NCI-H2171 (cell line): ENCODE measurements at places on chromosomes 6 and 20.

- DNase-seq = no peak
These were observed 61.1 kb upstream of the GATA5 start for GRCh38 chr20:62536871-62537401.

DNA sequence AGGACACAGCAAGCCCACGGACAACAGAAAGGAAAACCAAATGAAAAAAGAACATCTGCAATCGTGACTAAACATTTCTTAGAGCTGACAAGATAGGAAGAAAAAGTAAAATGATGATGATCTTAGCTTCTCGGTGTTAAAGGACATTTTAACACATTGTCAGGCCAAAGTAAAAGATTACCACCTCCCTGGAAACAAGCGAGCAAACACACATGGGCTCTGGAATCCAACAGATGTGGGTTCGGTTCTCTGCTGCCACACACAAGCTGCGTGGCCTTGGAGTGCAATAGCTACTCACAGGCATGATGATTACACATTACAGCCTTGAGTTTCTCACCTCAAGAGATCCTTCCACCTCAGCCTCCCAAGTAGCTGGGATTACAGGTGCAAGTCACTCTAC, 7.5 kb upstream of the AAR2 start:
- DNase-seq = no peak

- no peak for DNase-seq
These were observed 130.5 kb downstream of the WDR27 start for GRCh38 chr6:169571123-169571962.

DNA sequence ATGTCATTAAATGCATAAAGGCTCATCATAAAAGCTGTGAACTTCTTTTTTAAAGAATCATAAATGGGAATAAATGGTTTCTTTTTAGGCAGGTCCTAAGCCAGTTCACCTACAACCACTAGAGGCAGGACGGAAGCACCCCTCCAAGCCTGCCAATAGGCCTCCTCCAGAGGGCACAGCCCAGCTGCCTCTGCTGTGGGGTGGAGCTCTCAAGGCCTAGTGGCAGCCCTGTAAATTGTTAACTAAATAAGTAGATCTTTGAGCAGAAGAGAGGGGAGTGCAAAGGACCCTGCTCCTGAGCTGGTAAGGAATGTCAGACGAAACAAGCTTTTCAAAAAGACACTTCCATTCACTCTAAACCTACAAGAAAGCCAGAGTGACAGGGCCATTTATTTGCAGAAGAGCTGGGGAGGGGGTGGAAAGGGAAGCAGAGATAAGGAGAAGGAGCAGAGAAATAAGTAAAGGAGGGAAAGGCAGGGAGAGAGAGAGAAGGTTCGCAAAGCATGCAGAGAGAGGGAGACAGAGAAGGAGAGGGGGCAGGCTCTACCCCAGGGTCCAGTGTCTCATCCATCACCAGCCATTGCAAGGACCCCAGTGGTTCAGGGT, 18.0 kb upstream of the MAFB start:
- no peak for DNase-seq

- no peak for DNase-seq
These were observed 20.5 kb downstream of the SPDEF start for GRCh38 chr6:34535646-34536045.

- DNase-seq = no peak
These were observed 27.6 kb downstream of the BCKDHB start for GRCh38 chr6:80134065-80134464.

DNA sequence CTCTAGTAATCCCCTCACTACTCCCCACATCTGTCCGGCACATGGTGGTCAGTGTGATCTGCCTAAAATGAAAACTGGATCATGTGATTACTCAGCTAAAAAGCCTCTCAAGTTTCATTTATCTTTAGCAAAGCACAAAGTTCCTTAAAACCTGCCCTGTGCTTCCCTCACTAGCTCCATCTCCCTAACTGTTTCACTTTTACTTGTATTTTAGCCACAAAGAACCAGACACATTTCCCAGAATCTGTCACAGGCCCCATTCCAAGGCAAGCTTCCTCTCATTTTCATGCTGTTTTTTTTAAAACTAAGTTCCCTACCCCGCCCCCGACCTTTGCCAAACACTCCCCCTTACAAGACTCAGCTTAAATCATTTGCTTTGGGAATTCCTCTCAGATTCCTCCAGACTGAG, 8.9 kb upstream of the IGF2R start:
- DNase-seq = no peak

GRCh38 chr6:105869835-105870440, 216.2 kb upstream of the PRDM1 start:
- DNase-seq = no peak

- no peak for DNase-seq
These were observed 67.2 kb upstream of the RNF24 start for GRCh38 chr20:4082406-4083097.

GRCh38 chr6:158223926-158224325, 55.8 kb downstream of the GTF2H5 start:
- no peak for DNase-seq

- no peak for DNase-seq
These were observed 83.9 kb upstream of the AFDN start for GRCh38 chr6:167742719-167743303.

DNA sequence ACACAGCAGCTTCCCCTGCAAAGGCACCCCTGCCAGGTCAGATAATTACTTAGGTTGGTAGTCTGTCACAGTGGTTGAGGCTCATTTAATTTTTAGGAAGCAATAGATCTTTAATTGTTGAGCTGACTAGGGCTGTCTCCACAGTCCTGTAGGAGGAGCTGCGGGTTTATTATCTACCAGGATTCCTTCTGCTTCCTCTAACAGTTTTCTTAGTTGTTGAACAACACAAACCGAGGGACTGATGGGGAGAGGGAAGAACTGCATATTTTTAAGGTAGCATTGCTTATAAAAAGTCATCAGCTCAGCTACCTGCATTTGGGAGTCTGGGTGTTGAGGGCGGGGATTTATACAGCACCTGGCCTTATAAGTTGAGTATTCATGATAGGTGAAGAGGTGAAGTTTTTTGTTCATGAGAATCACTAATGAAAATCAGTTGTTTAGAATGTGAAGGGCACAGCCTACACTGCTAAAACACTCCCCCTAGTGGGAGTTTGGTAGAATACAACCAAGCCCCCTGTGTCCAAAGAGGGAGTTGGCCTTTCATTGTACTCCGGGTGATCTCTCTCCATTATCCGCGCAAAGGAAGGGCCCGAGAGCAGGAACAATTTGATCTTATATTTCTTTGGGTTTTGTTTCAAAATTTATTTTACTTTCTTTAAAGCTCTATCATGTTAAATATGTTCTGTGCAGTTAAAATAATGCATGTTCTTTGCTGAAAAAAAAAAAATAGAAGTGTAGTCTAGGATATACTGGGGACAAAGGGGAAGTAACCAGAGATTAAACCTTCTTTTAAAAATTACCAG, 69.6 kb downstream of the SSR1 start:
- DNase-seq = peak; percentile 40

GRCh38 chr20:34636648-34637047, 40.2 kb downstream of the PIGU start:
- DNase-seq = no peak

- DNase-seq = no peak
These were observed 133.2 kb downstream of the SMOC2 start for GRCh38 chr6:168574075-168574698.

DNA sequence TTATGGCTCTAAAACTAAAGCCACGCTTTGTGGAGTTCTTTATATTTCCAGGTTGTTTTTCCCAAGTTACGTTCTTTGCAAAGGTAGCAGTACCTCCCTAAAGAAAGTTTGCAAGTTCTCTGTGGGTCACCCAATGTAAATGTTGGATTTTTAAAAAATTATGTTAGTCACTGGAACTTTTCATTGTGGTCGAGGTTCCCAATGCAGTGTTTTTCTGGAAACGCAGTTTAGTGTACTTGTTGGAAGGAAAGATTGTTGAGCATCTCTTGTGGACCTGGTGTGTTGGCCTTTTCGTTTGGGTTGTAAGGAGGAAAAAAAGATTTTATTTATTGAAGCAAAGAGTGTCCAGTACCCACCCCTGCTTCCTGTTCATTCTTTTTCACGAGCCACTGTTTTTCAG, 1.4 kb downstream of the TOP1 start:
- DNase-seq = no peak

DNA sequence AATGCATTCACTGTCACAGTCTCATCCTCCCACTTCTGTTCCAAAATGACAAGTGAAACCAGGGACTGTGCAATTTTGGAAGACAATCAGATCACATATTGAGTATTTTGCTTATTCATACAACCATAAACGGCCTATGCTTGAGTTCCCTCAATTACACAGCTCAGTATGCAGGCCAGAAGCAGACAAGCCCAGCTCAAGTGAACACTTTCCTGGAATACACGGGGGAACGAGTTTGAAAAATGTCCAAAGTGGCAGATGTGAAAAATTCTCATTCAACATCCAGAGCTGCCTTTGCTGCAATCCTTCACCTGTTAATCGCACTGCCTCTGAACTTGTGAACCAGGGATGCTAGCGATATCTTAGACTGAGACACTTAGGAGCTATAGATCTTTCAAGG, 190.2 kb downstream of the COL9A1 start:
- peak; percentile 51 for DNase-seq

- peak; percentile 79 for DNase-seq
These were observed 82.6 kb upstream of the CCN6 start for GRCh38 chr6:111971181-111971841.

DNA sequence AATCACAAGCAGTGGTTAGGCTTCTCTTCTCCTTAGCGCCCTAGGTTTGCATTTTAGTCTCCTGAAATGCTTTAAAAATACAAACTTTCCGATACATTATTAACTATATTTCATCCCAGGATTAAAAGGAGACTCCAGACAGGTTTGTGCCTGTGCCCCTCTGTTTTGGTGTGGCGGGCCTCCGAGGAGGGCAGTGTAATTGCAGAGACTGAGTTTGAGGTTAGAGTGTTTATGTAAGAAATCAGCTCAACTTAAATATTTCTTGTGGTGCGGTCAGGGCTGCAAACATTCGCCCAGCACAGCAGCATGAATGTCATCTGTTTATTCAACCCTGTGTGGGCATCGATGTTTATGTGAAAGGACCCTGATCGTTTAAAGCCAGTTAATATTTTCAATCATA, 130.4 kb upstream of the AKAP12 start:
- no peak for DNase-seq

GRCh38 chr6:43436577-43437282, 9.4 kb downstream of the ABCC10 start:
- DNase-seq = no peak

DNA sequence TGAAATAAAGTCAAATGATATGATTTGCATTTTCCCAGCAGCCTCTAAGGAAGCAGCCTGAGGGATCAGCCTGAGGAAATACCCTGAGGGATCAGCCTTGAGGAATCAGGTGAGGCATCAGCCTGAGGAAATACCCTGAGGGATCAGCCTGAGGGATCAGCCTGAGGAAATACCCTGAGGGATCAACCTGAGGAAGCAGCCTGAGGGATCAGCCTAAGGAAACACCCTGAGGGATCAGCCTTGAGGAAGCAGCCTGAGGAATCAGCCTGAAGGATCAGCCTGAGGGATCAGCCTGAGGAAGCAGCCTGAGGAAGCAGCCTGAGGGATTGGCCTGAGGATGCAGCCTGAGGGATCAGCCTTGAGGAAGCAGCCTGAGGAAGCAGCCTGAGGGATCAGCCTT, 669.7 kb upstream of the AGPAT4 start:
- no peak for DNase-seq

GRCh38 chr6:138162111-138162954, 594 bp downstream of the ARFGEF3 start:
- peak; percentile 72 for DNase-seq

GRCh38 chr20:54646156-54646517, 170.7 kb downstream of the DOK5 start:
- DNase-seq = no peak

GRCh38 chr20:59008715-59009336, 1.8 kb upstream of the CTSZ start:
- DNase-seq = no peak

DNA sequence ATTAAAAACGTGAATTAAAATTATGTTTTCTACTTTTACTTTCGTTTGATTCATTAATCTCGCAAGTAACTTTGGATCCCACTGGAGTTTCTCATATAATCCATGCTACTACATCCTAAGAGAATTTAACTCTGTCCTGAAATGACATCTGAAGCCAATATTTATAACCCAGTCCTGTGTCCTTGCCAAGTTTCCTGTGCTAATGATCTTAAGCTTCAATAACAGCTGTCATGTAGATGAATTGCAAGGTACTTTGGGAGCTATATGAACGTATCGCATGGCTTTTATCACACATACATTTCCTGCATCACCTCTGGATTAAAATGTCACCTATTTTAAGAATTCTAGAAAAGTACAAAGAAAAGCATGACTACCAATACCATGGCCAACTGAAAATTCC, 833.8 kb upstream of the CITED2 start:
- peak; percentile 88 for DNase-seq
